ENCODE measurements at places on chromosomes 3 and 15. TPM values are rescaled to one million over a fixed set of nuclear protein-coding genes. Genes with fewer than 3 reads are reported as not detected.
A peak's percentile ranks its signal among the peaks of the same experiment; 100 is the strongest.

- H3K4me1 ChIP-seq = peaks cover 8% of the 10 kb centered on the region
- DNase-seq = no peak
- no peaks in the 10 kb centered on the region for H3K27me3 ChIP-seq
- H3K36me3 ChIP-seq = no peaks in the 10 kb centered on the region
- H3K27ac ChIP-seq = no peak overlapping the region
These were observed 117.2 kb downstream of the IL20RB start for GRCh38 chr3:137075020-137075419.

DNA sequence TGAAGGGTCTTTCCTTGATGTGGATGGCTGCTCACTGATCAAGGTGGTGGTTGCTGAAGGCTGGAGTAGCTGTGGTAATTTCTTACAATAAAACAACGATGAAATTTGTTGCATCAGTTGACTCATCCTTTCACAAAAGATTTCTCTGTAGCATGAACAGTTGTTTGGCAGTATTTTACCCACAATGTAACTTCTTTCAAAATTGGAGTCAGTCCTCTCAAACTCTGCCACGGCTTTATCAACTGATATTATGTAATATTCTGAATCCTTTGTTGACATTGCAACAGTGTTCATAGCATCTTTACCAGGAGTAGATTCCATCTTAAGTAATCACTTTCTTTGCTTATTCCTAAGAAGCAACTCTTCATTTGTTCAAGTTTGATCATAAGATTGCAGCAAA is 252.6 kb downstream of the UBE2E2 start:
- no peak for DNase-seq
- no peaks in the 10 kb centered on the region for H3K36me3 ChIP-seq
- no peak overlapping the region for H3K4me3 ChIP-seq
- H3K27me3 ChIP-seq = no peaks in the 10 kb centered on the region
- no peak overlapping the region for H3K27ac ChIP-seq
- peaks cover 24% of the 10 kb centered on the region for H3K4me1 ChIP-seq

GRCh38 chr3:114582929-114583328 is 289.1 kb downstream of the TIGIT start:
- no peak overlapping the region for H3K4me3 ChIP-seq
- no peak for DNase-seq
- no peaks in the 10 kb centered on the region for H3K4me1 ChIP-seq
- no peaks in the 10 kb centered on the region for H3K27me3 ChIP-seq
- H3K27ac ChIP-seq = no peak overlapping the region
- no peaks in the 10 kb centered on the region for H3K36me3 ChIP-seq

DNA sequence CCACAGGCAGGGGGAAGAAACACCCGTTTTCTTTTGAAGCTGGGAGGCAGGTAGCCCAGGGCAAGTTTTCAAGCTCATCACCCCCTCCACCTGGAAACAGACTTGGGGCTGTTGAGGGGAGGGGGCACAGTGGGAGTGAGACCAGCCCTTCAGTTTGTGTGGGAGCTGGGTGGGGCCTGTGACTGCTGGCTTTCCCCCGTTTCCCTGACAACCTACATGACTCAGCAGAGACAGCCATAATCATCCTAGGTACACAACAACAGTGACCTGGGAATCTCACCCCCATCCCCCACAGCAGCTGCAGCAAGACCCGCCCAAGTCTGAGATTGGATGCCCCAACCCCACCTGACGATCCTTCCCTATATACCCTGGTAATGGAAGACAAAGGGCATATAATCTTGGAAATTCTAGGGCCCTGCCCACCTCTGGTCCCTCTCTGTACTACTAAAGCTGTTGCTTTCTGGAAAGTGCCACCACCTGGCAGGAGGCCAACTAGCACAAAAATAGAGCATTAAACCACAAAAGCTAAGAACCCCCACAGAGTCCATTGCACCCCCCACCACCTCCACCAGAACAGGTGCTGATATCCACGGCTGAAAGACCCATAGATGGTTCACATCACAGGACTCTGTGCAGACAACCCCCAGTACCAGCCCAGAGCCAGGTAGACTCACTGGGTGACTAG is 422.2 kb upstream of the SGO1 start:
- no peaks in the 10 kb centered on the region for H3K27me3 ChIP-seq
- no peak overlapping the region for H3K4me3 ChIP-seq
- no peaks in the 10 kb centered on the region for H3K4me1 ChIP-seq
- H3K27ac ChIP-seq = no peak overlapping the region

GOLGA8H gene
- total RNA-seq = not detected

- no peak overlapping the region for H3K27ac ChIP-seq
- H3K4me1 ChIP-seq = no peaks in the 10 kb centered on the region
- no peaks in the 10 kb centered on the region for H3K36me3 ChIP-seq
- DNase-seq = no peak
- peaks cover 10% of the 10 kb centered on the region for H3K27me3 ChIP-seq
These were observed 50.3 kb upstream of the SELENOK start for GRCh38 chr3:53941950-53942349.

DNA sequence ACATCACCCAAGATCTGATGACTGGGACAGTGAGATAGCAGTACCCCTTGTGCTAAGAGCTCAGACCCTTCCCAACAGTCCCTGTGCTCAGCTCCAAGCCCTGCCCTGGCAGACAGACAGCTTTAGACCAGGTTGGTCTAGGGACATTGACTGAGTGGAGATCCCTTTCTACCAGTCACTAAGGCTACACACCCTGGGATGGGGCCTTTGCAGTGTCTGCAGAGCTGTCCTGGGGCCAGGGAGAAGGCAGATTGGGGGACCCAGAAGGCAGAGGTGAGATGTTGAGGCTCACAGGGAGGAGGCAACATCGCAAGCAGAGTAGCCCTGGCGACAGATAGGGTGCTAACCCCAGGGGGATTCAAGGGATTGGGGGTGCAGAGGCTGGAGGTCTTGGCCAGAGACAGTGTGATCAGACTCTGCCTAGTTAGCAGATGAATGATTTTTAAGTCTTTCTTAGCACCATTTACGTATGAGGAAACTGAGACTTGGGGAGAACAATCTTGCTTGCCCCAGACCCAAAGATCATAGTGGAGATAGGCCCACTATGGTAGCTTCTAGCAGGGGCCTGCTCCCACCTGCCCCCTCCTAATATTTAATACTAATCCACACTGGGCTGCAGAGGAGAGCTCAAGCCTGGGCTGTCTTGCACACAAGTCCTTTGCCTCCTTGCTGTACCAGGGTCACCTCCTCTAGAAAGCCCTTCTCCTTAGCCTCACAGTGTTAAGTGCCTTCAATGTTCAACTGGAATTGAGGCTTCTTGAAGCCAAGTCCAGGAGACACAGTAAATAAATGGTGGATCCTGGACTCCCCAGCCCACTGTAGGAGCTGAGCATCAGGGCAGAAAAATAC is 32.6 kb downstream of the HMCES start:
- DNase-seq = peak; percentile 50
- H3K36me3 ChIP-seq = no peaks in the 10 kb centered on the region
- no peaks in the 10 kb centered on the region for H3K27me3 ChIP-seq

DNA sequence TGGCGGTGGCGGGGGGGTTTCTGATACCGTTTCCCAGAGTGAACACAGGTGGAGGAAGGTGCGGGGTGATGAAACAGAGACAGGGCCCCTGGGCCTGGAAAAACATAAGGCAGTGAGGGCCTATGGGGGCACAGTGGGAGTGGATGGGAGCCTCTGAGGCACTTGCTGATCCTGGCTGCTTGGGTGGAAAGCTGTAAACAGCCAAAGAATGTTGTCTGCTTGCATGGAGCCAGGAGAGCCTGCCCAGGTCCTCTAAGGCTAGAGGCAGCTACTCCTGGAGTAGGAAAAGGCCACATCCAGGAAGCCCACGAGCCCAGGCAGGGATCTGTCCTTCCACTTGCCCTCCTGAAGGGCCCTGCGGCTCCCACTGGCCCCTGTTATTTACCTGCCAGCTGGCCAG is 2.9 kb upstream of the SEMA3B start:
- H3K27me3 ChIP-seq = no peaks in the 10 kb centered on the region
- no peak overlapping the region for H3K4me3 ChIP-seq
- no peak for DNase-seq

CCDC12 gene
- 80.7 TPM for total RNA-seq

- H3K27ac ChIP-seq = no peak overlapping the region
- no peak for DNase-seq
These were observed 848 bp upstream of the CADPS start for GRCh38 chr3:62876064-62876463.

RAD51 gene
- total RNA-seq = 2.2 TPM

DNA sequence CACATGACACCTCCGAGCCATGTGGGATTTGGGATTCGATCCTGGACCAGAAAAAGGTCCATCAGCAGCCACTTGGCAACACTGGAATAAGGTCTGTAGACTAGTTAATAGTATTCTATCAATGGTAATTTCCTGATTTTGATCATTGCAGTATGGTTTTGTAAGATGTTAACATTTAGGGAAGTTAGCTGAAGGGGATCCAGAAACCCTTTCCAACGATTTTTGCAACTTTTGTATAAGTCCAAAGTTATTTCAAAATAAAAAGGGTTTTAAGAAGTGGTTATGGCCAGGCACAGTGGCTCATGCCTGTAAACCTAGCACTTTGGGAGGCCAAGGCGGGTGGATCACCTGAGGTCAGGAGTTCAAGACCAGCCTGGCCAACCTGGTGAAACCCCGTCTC is 10.2 kb downstream of the BDH1 start:
- H3K27ac ChIP-seq = no peak overlapping the region
- no peaks in the 10 kb centered on the region for H3K36me3 ChIP-seq
- H3K4me1 ChIP-seq = peaks cover 37% of the 10 kb centered on the region
- DNase-seq = no peak
- no peaks in the 10 kb centered on the region for H3K27me3 ChIP-seq
- no peak overlapping the region for H3K4me3 ChIP-seq

GUCA1C gene
- not detected for total RNA-seq

- no peaks in the 10 kb centered on the region for H3K36me3 ChIP-seq
- H3K27ac ChIP-seq = no peak overlapping the region
- no peaks in the 10 kb centered on the region for H3K27me3 ChIP-seq
These were observed 49.8 kb downstream of the PPCDC start for GRCh38 chr15:75073197-75073596.

GRCh38 chr15:98160236-98160635 is 199.7 kb downstream of the ARRDC4 start:
- H3K27me3 ChIP-seq = no peaks in the 10 kb centered on the region
- no peak overlapping the region for H3K4me3 ChIP-seq
- H3K4me1 ChIP-seq = no peaks in the 10 kb centered on the region
- H3K36me3 ChIP-seq = no peaks in the 10 kb centered on the region
- DNase-seq = no peak

TIMMDC1 gene
- total RNA-seq = 55.7 TPM

DNA sequence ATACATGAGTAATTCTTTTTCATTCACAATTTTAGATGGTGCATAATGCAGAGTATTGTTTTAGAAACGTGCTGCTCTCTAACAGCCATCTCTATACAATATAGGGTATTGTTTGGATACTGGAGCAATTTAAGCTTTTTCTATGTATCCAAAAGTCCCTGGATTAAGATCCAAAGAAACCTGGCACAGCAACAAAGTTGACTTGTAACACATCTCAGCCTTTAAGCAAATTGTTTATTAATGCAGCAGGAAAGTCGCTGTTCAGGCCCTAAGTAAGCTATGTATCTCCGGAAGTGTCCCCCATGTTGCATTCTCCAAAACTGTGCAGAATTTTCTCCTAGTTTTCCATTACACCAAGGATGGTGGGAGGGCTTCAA is 7.3 kb downstream of the VGLL4 start:
- H3K27ac ChIP-seq = peak overlapping the region; percentile 90
- peaks cover 96% of the 10 kb centered on the region for H3K4me1 ChIP-seq
- no peaks in the 10 kb centered on the region for H3K27me3 ChIP-seq
- DNase-seq = no peak

DNA sequence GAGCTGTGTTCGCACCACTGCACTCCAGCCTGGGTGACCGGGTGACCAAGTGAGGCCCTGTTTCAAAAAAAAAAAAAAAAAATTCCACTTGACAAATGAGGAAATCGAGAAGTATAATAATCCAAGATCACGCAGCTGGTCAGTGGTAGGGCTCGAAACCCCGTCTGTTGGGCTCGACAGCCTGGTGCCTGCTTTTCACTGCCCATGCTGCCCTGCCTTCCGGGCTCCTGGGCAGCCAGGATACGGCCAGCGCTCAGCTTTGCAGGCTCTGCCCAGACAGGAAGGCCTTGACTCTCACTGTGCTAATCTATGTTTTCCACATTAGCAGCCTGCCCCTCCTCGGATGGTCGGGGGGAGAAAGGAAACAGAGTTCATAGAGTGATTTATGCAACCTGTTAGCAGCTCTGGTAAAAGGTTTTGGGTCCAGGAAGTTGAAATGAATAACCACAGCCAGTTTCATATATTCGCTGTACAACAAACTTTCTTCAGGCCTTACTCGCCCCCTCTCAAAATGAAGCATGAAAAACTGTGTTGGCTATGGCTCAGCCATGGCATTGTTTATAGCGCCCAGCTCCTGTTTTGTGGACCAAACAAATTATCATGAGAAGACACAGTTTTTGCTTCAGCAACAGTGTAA is 108.8 kb downstream of the XXYLT1 start:
- no peaks in the 10 kb centered on the region for H3K27me3 ChIP-seq
- no peak overlapping the region for H3K27ac ChIP-seq
- no peaks in the 10 kb centered on the region for H3K36me3 ChIP-seq
- peaks cover 25% of the 10 kb centered on the region for H3K4me1 ChIP-seq
- no peak for DNase-seq
- no peak overlapping the region for H3K4me3 ChIP-seq

MAP2K5 gene
- total RNA-seq = 18.5 TPM

DNA sequence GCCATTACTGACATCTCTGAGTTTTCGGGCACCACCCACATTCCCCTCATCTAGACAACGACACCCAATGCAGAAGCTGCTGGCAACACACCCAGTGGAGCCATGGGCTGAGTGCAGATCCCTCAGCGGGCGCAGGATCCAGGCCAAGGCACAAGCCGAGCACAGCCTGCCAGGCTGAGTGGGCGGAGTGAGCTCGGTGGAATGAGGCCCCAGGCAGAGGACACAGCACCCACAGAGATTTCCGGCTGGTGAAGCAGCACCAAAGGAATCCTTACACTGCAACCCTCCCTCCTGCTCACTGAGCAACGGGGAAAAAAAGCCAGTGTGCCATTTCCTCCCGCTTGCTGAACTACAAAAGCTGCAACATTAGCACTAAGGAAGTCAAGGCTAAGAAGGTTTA is 34.3 kb downstream of the ZMAT3 start:
- peak overlapping the region; percentile 5 for H3K4me3 ChIP-seq
- no peaks in the 10 kb centered on the region for H3K27me3 ChIP-seq
- no peak for DNase-seq

DNA sequence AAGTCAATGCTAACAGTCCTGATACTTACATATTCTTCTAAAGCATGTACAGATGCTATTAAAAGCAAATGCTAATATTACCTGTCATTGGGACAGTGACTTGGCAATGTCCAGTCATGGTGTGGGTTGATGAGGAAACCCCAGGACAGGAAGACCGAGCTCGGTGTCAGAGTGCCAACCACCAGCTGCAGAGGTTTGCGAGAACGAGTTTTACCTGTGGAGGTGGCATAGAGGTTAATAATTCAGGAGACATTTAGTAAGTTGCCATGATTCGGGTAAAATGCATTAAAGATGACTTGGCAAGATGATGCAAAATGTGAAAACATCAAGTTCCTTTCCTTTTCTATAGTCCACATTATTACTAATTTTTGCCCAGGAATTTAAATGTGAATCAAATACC is 94.5 kb downstream of the ABI3BP start:
- H3K4me3 ChIP-seq = no peak overlapping the region
- H3K27me3 ChIP-seq = no peaks in the 10 kb centered on the region
- no peak for DNase-seq
- peaks cover 15% of the 10 kb centered on the region for H3K4me1 ChIP-seq
- H3K36me3 ChIP-seq = no peaks in the 10 kb centered on the region

Data from suprapubic skin (tissue), 4 donors.